ENCODE measurements at places on chromosomes 7 and 10.

- no peak for DNase-seq
These were observed 2.2 kb downstream of the BBIP1 start for GRCh38 chr10:110916554-110917346.

DNA sequence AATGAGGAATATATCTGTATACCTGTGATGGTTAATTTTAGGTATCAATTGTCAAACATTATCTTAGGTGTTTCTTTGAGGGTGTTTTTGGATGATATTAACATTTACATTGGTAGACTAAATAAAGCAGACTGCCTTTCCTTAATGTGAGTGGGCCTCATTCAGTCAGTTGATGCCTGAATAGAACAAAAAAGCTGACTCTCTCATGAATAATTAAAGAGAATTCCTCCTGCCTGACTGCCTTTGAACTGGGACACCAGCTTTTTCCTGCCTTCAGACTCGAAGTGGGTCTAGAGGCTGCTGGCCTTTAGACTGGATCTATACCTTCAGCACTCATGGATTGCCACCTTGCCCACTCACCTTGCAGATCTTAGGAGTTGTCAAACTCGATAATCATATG lies 117.9 kb upstream of the TMEM168 start:
- DNase-seq = no peak

DNA sequence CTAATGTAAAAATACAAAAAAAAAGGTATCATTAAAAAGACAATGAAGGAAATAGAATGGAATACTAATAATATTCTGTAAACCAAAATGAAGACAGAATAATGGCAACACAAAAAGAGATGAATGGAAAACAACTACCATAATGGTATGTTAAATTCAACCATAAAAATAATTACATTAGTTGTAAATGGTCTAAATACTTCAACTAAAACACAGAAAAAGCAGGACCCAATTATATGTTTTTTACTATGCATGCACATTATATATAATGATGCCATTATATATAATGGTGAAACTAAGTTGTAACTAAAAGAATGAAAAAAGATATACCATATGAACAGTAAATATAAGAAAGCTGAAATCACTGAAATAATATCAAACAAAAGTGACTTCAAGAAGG lies 76.5 kb downstream of the CUBN start:
- DNase-seq = no peak

GRCh38 chr10:77210645-77211044 lies 427.0 kb downstream of the KCNMA1 start:
- DNase-seq = no peak

- DNase-seq = no peak
These were observed 33.9 kb downstream of the MYL10 start for GRCh38 chr7:101595246-101595645.

DNA sequence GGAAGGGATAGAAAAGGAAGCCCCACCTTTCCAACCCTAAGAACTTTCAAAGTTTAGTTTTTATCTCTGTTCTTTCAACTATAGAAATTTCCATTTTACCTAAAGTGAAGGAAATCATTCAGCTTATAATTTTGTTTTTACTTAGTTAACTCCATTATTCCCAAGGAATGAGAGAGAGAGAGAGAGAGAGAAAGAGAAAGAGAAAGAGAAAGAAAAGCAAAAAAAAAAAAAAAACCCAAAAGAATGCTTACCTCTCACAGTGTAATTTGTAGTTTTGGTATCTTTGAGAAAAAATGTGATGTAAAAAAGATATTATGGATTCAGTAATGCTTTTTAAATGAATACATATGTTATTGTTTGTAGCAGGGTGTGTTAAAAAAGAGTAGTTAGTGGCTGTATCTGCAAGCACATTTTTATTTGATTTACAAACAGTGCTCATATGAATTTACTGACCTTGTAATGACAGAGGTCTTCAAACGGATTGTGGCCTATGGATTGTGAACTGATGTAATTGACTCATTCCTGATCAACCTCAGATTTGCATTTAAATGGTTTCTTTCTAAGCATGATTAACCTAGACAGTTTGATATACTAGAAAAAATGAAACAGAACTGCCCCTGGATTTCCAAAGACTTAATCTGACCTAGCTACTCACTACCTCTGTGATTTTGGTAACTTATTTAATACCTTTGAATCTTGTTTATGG lies 64.9 kb downstream of the LCOR start:
- DNase-seq = no peak

DNA sequence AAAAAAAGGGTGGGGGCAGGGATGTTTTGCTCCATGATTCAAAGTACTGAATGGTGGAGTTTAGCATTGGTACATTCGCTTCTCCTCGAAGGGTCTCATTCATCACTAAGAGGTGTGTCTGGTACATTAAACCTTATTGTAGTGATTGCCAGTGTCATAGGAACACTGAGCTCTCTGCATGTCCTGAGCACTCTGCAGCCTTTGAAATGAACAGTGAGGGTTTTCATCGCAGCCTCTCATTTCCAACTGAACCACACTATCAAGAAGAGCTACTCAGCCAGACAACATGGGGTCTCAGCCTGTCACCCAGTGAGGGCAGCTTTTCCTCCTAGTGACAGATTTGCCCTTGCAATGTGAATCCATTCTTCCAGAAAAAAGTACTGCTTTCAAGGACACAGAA lies 7.6 kb upstream of the DEPP1 start:
- DNase-seq = no peak

GRCh38 chr10:71383972-71384687 lies 12.6 kb upstream of the CDH23 start:
- DNase-seq = peak; percentile 61

- peak; percentile 64 for DNase-seq
These were observed 30.4 kb upstream of the DDC start for GRCh38 chr7:50595491-50596102.

GRCh38 chr10:63588436-63589167 lies 67.4 kb downstream of the REEP3 start:
- peak; percentile 71 for DNase-seq

DNA sequence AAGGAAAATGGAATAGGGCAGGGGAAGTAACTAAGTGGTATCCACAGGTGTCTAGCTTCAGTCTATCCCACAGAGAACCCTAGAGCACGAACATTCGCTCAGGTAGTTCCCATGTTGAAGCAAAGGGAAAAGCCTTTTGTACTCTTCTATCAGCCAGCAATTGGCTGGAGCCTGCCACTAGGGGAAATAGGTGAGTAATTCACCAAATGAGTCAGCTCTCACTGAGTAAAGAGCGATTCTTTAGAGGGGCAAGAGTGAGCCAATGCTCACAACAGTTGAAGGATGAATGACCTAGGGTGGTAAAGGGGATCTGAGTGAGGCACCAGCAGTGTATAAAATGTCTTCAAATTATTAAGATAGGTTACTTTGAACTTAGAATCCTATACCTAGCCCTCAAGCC lies 94.1 kb upstream of the ZNF800 start:
- no peak for DNase-seq

DNA sequence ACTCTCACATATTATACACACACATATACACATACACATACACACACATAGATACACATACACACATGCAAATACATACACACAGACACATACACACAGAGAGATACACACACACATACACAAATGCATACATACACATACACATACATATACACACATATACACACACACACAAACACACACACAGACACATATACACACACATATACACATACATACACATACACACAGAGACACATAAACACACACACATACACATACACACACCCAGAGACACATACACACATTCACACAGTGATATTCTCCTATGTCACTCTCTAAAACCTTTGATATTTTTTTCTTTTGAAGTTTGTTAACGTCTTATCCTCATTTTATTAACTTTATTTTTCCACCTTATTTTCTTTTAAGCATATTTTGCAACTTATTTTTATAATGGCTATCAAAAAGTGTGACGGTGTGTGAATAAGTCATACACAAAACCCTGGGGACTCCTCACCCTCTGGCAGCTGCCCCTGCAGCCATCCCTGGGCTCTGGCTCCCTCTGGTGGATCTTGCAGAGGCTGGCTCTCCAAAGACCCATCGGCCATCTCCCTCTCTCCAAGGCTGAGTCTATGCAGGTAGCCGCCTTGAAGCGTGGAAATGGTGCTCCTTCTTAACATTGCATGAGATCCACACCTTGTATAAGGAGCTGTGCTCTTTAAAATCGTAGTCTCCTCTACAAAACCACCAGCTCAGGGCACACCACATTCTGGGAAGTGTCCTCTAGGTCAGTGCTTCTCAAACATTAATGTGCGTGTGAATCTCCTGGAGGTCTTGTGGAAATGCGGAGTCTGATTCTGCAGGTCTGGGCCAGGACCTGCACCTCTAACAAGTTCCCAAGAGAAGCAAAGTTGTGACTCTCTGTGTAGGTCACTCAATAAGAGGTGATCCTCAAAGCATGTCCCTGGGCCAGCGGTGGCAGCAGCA lies 4.1 kb upstream of the C10orf120 start:
- DNase-seq = peak; percentile 70

DNA sequence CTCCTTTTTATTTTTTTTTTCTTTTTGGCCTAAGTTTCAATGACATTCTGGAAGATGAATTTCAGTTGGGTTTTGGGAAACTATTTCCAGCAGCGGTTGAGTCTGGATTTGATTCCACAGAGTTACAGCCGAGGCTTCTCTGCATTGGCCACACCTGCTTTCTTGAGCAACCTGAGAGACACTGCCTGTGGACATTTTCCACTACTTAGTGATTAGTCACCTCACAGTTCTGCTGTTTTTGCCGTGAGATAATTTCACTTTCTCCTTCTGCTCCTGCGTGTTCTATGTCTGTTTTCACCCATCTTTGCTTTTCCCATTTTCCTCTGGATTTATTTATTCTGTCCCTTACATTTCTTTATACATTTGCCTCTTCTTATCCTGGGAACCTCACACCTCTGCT lies 243.0 kb downstream of the BICC1 start:
- no peak for DNase-seq

DNA sequence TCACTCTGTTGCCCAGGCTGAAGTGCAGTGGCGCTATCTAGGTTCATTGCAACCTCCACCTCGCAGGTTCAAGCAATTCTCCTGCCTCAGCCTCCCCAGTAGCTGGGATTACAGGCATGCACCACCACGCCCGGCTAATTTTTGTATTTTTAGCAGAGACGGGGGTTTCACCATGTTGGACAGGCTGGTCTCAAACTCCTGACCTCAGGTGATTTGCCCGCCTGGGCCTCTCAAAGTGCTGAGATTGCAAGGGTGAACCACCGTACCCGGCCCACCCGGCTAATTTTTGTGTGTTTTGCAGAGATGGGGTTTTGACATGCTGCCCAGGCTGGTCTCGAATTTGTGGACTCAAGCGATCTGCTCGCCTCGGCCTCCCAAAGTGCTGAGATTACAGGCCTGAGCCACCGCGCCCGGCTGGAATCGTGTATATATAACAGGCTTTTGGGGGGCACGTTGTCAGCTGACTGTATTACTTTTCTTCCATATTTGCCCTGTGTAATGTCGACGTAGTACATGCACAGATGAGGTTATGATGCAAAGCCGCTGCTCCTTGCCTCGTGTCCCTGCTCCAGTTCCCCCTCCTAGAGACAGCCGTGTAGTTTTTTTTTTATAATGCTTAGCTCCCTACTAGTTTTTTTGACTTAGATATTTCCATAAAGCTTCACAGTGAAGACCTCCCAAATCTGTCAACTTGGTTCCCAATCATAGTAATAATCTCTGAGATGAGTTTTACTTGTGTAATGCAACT lies 883 bp upstream of the TRA2A start:
- DNase-seq = no peak

- DNase-seq = no peak
These were observed 8.0 kb downstream of the ZNF518A start for GRCh38 chr10:96138102-96138501.

- no peak for DNase-seq
These were observed 87.4 kb downstream of the CCDC3 start for GRCh38 chr10:12914111-12914510.

DNA sequence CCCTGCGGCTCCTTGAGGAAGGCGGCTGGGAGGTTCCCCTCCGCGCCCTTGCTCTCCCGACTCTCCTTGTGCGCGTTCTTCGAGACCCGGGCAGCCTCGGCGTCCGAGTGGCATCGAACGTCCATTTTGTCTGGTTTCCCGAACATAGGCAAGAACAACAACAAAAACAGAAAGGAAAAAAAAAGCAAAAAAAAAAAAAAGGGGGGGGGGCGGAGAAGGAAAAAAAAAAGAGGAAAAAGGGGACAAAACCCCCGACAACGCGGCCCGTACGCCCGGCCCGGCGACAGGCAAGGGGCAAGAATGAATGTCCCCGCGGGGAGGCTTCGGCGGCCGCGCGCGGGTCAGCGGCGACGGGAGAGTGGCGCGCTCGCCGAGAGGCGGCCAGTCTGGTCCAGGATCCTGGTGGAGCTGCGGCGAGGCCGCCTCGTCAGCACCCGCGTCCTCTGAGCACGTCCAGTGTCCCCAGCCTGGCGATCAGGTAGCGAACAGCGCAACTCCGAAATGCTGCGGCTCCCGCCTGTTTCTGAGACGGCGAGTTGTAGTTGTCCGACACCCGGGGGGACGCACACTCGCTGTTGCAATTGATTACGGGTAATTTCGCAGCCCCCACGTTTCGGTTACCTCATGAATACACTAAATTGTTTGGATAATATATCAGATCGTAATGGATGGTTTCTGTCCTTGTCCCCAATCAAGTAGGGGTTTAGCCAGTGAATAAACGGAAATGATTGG lies at the start of gene VAX1:
Gene VAX1, minus strand, starts transcription at position 360 of the 732 bp plus-strand sequence. Its CDS starts 214 bp downstream, at position 146.
- no peak for DNase-seq

GRCh38 chr10:818010-818409 lies 113.5 kb downstream of the LARP4B start:
- DNase-seq = no peak

DNA sequence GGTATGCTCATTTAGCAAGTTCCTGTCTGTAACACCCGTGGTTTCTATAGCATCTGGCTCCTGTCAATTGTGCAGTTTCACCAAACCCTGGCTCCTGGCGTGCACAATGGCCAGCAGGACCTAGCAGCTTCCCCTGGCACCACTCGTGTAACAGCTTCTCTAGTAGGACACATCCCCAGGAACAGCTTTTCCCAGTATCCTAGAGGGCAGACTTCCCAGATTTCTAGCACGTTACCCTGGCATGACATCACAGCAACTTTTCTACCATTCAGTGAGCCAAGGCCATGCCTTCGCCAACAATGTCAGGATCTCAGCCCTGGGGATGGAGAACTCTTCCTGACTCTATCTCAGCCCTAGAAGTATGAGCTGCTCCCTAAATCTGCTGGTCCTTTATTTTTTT lies 6.5 kb downstream of the YME1L1 start:
- peak; percentile 18 for DNase-seq

DNA sequence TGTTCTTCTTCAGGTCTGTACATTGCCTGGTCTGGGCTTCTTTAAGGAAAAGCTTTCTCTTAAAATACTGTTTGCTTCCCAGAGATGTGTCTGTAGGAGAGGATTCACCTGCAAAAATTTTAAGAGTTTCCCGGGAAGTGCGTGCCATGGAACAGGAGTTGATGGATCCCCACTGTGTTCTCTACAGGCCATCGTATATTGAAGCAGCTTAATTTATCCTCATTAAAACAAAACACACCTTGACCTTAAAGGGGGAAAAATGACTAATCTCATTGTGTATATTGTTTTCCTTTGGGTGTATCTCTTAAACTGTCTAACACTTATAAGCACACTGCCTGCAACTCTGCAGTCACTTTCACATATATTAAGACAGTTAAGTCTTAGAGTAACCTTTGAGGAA lies 111.4 kb downstream of the ST7 start:
- DNase-seq = no peak

GRCh38 chr7:70006261-70006920 lies 408.1 kb downstream of the AUTS2 start:
- DNase-seq = no peak

GRCh38 chr7:116317907-116318306 lies 107.6 kb downstream of the TES start:
- DNase-seq = no peak

Measured in lung microvascular endothelial cell (primary cell).